ENCODE measurements at places on chromosomes 13 and 19.

- no peak for DNase-seq
These were observed 33.6 kb upstream of the SLC10A2 start for GRCh38 chr13:103099722-103100293.

DNA sequence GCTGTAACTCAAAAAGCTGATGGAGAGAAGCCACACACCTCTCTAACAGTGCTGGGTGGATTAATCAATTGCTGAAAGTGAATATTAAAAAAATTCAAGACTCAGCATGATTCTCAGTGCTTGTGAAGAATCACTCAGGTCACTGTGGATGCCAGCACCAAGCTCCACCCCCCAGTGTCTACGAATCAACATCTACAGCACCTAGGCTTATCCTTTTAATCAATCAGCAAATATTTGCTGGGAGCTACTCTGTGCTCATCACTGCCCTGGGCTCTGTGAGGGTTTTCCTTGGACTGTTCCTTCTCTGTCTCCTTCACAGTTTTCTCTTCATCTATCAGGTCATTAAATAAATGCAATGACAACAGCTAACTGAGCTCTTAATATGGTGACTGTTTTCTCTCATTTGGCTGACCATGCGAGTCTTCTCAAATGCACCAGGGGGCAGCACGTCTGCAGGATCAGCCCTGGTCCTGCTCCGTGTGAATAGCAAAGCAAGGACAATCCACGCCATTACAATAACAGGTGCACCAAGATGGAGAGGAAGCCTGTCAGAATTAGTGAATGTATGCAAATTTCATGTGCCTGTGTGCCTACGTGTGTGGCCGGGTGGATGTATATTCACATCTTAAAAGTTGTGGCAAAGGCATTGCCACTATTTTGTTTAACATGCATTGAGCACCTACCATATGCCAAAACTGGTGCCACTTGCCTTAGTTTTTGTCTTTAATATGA lies 14.6 kb upstream of the C13orf42 start:
- peak; percentile 26 for DNase-seq

DNA sequence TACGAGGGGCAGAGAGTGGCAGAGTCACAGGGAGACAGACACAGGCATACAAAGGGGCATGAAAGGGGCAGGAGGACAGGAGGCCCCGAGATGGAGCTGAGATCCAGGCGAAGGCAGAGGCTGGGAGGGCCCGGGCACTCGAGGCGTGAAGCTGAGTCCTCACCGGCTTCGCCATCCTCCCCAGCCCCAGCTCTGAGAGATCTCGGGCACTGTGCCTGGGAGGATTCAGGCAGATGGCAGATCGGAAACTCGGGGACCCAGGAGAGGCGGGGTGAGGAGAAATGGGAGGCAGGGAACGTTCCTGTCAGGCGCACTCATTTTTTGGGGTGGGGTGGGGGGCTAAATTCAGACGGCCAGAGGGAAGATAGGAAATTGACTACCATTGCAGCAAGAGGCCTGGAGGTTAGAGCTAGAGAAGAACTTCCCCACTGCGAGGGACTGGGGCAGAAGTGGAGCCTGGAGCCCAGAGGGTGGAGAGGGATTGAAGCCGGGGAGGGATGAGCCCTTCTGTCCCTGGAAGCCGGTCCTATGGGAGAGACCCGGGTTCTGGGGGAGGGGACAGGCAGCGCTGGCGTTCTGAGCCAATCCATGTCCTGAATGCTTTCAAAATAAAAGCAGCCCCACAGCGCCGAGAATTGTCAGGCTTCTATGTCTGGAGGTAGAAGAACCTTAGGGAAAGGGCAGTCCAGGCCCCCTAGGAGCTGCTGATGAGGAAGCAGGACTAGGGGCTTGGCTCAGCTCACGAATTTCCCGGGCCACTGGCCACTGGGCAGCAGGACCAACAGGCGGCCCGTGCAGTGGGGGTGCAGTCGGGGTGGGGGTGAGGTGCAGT lies 12.6 kb downstream of the LRRC4B start:
- DNase-seq = no peak

DNA sequence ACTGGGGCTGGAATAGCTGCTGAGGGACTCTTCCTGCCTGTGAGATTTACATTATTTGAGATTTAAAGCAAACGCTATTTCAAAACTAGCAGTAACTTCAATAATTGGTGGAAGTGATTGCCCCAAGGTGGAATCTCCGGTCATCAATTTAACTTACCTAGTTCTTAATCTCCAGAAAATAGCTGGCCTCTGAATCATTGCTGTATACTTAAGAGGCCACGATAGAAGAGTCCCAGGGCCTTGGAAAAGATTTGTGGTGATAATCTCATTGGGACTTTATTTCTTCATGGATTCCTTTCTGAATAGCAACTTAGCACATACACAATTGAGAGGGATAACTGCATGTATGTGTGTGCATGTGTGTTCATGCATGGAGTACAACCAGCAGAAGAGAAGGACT lies 120.2 kb downstream of the DNAJC15 start:
- DNase-seq = no peak

- no peak for DNase-seq
These were observed 75.7 kb upstream of the UBL3 start for GRCh38 chr13:29926098-29926476.

- DNase-seq = no peak
These were observed 59.7 kb downstream of the DLEU7 start for GRCh38 chr13:50783717-50784290.

DNA sequence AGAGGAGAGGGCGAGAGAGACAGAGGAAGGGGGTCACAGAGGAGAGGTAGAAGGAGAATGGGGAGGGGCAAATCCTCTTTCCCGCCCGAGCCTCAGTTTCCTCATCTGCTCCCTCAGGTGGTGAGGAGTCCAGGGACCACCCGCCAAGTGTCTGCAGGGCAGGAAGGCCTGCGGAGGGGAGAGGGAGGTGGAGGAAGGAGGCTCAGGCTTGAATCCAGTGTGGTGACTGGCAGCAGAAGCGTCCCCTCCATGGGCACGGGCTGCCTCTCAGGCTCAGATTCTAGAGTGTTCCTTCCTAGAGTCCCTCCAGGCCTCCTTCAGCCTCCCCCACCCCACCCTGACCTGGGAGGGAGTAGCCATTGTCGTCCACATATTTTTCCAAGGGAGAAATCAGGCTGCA lies 16.5 kb upstream of the GARIN5A start:
- DNase-seq = no peak

DNA sequence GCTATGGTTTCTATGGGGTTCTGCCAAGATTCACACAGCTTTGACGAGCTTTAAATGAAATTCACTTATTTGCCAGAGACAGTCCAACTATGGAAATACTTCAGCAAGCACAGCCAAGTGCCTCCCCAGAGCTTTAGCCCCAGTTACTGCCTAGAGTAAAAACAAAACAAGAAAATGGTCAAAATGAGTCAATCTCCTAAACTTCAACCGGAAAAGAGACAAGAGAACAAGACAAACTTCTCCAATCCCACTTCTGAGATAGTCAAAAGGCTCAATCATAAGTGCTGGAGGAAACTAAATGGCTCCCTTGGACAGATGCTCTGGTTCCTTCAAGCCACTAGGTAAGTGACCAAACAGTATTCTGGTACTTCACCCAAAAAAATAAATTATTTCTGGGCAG lies 65.8 kb downstream of the KATNAL1 start:
- DNase-seq = no peak

DNA sequence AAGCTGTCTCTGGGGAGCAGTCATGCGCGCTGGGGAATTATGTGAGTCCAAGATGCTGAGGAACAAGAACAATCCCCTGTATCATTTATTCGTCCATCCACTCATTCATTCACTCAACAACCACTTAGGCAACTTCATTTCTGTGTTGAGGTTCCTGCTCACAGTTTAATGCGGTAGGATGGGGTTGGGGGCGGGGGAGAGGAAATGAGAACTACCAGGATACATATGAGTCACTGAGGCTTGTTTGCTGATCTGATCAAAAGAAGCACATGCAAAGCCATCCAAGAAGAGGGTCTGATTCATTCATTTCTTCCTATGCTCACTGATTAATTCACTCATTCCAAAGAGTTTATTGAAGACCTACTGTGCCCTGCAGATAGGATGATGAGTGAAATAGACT lies 20.9 kb downstream of the ZNF536 start:
- DNase-seq = no peak
